ENCODE measurements at places on chromosomes 5 and 9. TPM values are rescaled to one million over a fixed set of nuclear protein-coding genes. Genes with fewer than 3 reads are reported as not detected.

Gene LYSMD3
- 18.0 TPM for total RNA-seq

Gene ZNF608
- 25.3 TPM for total RNA-seq

DNA sequence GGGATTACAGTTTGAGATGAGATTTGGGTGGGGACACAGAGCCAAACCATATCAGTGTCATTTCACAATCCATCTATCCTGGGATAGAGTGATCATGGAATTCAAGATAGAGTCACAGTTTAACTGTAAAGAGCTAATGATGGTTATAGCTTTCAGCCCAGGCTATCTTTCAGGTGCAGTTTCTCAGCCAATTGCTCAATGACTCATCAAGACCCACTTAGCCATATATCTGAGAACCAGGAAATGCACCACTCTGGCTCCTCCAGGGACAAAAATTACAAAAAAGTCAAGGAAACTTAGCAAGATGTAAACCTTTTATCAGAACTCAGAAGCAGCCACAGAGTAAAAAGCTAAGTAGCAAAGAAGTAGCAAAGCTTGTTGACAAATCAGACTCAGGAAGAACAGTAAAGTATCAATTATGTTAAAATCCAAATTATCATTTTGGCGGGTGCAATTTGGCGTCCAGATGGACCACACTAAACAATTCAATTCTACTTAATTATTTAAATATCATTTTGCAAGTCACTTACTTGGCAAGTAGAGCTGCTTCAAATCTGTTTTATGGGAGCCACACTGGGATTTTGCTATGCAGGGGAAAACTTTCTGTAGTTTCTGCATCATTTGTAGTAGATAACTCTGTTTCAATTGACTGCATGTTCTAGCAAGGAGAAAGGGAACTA, 169.4 kb downstream of the TLE1 start:
- no peaks in the 10 kb centered on the region for H3K4me1 ChIP-seq
- H3K27ac ChIP-seq, result no peak overlapping the region
- no peak overlapping the region for H3K4me3 ChIP-seq
- no peak for DNase-seq

Gene CKMT2
- total RNA-seq, result 25.4 TPM

- H3K36me3 ChIP-seq, result no peaks in the 10 kb centered on the region
- peak overlapping the region; percentile 49 for H3K27ac ChIP-seq
- no peaks in the 10 kb centered on the region for H3K4me1 ChIP-seq
- no peak overlapping the region for H3K4me3 ChIP-seq
Observed at GRCh38 chr5:61423487-61424145, 91.6 kb downstream of the ZSWIM6 start.

DNA sequence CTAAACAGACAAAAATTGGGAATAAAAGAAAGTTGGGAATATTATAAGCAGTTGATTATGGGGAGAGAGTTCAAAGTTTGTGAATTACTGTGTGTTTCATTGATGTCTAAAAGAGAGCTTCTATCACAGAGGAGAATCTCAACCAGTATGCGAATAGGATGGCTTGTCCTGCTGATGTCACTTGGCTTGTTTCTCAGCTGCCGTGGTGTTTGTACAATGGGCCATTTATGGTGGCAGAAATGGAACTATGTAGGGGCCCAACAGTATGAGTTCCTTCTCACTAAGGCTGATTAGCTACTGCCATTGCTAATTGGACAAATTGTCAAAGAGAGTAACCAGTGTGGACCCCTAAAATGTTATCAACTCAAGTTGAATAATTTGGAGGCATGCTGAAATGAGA, 103.9 kb downstream of the ST8SIA4 start:
- no peaks in the 10 kb centered on the region for H3K27me3 ChIP-seq
- H3K36me3 ChIP-seq, result no peaks in the 10 kb centered on the region
- no peak for DNase-seq

Gene TMEM174
- not detected for total RNA-seq

DNA sequence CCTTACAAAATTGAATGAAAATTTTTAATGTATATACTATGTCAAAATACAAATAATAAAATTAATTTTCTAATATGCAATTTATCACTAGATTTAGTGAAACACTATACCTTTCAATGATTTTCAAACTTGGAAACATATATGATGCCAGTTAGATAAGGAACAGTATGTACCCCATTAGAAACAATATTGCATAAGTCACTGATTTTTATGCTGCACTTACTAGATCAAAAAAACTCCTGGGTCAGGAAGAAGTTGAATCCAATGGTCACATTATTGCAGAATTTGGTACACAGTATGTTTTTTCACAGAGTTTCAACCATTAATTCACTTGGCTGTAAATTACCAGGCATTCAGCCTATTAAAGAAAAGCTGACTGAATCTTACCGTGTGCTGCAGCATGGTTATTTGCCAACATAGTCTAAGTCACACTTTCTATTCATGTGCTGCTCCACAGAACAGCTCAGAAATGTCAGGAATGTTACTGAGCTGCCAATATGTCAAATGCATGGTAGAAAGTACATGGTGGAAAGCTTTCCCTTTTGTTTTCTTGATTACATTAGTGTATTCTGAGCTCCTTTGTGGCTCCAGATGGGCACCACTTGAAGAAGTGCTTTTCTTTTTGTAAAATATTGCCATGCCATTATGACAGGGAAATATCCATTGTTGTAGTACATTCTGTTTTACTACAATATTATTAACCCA, 9.9 kb upstream of the PRR16 start:
- H3K27me3 ChIP-seq, result no peaks in the 10 kb centered on the region
- H3K36me3 ChIP-seq, result no peaks in the 10 kb centered on the region
- H3K4me1 ChIP-seq, result no peaks in the 10 kb centered on the region

DNA sequence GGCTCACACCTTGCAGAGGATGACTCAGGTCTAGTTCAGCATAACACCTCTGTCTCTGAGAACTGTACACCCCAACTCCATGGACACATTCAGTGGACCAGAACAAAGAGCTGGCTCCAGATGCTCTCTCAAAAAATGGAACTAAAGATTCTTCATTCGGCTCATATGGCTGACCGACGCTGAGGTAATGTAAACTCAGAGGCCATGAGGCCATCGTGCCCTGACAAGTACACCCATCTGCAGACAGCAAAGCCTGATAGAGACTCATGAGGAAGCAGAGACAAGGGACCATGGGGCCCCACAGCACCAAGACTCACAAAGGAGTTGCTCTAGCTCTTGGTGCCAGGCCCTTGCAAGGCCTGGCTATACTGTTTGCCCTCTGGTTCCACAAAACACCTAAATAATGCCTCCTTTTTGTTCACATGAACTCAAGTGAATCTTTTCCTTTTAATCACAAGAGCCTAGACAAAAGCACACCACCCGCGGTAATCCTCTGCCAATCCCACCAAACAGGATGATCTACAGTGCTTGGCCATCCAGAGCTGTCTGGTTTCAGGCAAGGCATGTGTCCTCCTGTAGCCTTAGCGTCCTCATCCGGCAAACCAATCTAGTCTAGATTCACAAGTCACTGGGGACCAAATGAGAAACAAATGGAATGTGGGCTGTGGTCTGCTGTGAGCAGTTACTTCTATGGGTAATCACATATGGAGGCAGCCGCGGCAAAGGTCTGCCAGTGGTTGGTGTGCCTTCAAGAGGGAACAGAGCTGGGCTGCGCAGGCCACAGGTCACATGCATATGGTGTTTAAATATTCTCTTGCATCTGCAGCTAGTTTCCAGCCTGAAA, 22.7 kb downstream of the MED27 start:
- no peak overlapping the region for H3K27ac ChIP-seq
- no peak overlapping the region for H3K4me3 ChIP-seq
- DNase-seq, result no peak
- H3K36me3 ChIP-seq, result no peaks in the 10 kb centered on the region
- no peaks in the 10 kb centered on the region for H3K4me1 ChIP-seq

DNA sequence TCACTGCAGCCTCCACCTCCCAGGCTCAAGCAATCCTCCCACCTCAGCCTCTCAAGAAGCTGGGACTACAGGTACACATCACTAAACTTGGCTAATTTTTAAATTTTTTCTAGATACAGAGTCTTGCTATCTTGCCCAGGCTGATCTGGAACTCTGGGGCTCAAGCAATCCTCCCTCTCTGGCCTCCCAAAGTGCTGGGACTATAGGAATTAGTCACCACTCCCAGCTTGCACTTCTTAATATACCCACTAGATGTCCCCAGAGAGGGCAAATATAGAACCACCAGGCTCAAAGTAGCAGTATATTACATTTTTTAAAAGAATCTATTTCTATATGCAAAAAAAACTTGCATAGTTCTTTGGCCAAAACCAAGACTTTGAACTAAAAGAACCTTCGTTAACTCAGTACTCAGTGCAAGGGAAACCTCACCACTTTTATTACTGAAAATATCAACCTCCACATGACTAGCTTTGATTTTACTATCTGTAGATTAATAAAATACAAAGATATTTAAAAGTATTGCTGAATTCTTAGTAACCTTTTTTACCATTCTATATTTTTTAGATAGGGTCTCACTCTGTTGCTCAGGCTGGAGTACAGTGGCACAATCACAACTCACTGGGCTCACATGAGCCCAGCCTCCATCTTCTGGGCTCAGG, 25.8 kb upstream of the HSD17B3 start:
- H3K27ac ChIP-seq, result no peak overlapping the region
- no peak overlapping the region for H3K4me3 ChIP-seq
- no peaks in the 10 kb centered on the region for H3K27me3 ChIP-seq
- no peaks in the 10 kb centered on the region for H3K36me3 ChIP-seq
- no peaks in the 10 kb centered on the region for H3K4me1 ChIP-seq

- no peaks in the 10 kb centered on the region for H3K4me1 ChIP-seq
- H3K27ac ChIP-seq, result no peak overlapping the region
- no peaks in the 10 kb centered on the region for H3K27me3 ChIP-seq
- H3K36me3 ChIP-seq, result no peaks in the 10 kb centered on the region
- no peak for DNase-seq
- no peak overlapping the region for H3K4me3 ChIP-seq
Observed at GRCh38 chr5:136109453-136110135, 23.1 kb upstream of the SMAD5 start.

GRCh38 chr9:83266331-83266665, 203.4 kb upstream of the RASEF start:
- no peaks in the 10 kb centered on the region for H3K36me3 ChIP-seq
- H3K4me3 ChIP-seq, result no peak overlapping the region
- H3K4me1 ChIP-seq, result no peaks in the 10 kb centered on the region
- no peak for DNase-seq
- H3K27ac ChIP-seq, result no peak overlapping the region
- no peaks in the 10 kb centered on the region for H3K27me3 ChIP-seq

DNA sequence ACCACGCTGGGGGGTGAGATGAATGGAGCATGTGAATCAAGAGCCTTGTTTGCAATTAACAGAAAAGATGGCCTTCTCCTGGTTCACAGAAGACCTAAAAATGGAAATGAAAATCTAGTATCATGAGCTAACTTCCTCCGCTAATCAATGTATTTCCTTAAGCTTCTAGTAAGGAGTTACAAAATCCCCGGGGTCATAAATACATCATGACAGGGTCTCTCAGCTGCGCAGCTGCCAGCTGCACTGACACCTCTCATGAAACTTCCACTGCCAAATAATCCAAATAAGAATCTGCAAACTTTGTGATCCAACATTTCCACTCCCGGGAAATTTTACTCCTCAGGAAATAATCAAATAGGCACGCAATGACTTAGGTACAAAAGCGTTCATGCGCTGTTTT, 11.9 kb downstream of the MYO10 start:
- no peak overlapping the region for H3K27ac ChIP-seq
- H3K36me3 ChIP-seq, result no peaks in the 10 kb centered on the region
- no peak overlapping the region for H3K4me3 ChIP-seq
- no peak for DNase-seq

DNA sequence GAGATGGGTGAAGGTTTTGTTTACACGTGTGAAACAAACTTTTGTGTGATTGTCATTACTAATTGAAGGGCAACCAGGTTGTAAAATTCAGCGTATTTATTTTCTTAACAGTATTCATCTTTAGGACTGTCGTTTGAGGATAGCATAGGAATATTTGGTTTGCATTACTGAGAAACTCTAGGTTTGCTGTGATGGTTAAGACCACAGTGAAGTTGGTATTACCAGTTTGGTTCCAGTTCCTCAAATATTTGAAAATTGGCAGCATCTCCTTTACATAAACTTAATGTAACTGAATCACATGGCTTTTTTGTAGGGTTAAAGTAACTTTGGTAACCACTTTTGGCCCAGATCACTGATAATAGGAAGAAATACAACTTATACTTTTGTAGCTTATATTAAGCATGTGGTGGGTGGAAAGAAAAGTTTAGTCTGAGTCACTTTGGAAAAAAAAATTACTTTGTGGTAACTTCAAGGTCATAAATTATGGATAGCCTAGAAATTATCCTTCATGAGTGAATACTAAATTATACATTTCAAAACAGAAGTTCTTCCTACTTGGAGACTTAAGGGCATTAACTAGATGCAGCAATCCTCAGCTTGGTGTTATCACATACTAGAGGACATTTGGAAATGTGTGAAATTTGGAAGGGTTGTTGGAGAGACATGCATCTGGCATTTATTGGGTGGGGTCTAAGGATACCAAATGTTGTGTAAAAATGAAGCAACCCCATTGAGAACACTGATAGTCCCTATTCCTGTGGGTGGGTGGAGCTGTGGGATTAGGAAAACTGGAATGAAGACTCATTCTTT, 33.9 kb downstream of the G3BP1 start:
- H3K36me3 ChIP-seq, result peaks cover 10% of the 10 kb centered on the region
- H3K4me1 ChIP-seq, result no peaks in the 10 kb centered on the region
- no peak overlapping the region for H3K27ac ChIP-seq
- H3K4me3 ChIP-seq, result no peak overlapping the region

DNA sequence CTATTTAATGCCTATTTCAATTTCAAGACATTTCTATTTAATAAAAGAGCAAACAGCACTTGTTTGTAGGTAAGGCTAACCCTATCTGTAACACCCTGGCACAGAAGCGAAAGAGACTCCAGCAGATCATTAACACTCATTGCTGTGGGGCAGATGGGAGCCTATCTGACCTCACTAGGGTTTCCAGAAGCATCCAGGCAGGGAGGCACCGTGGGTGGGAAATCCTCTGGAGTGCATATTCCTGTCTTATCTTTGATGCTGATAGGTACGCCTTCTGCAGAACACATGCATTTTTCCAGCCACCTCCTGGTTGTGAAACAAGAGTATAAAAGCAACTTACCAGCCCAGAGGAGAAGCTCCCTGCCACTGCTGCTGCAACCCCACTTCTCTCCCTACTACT, 233.7 kb downstream of the GLIS3 start:
- H3K4me3 ChIP-seq, result no peak overlapping the region
- no peaks in the 10 kb centered on the region for H3K27me3 ChIP-seq
- H3K36me3 ChIP-seq, result no peaks in the 10 kb centered on the region
- H3K4me1 ChIP-seq, result no peaks in the 10 kb centered on the region

DNA sequence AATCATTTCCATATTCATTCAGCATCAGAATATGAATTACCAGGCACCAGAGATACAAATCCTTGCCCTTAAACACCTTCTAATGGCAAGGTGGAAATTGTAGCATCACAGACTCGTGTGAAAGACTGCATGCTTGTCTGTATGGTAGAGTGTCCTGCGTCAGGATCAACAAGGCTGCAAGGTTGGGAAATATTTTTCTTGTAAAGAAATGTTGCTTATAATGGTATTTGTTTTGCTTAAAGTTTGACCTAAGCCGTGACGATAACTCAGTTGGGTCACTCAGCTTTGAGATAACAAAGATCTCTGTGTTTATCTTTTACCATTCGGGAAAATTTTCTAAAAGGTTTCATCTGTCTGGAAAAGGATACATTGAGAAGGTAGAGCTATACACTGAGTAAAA, 87.6 kb downstream of the BASP1 start:
- no peaks in the 10 kb centered on the region for H3K4me1 ChIP-seq
- no peak overlapping the region for H3K4me3 ChIP-seq
- H3K36me3 ChIP-seq, result no peaks in the 10 kb centered on the region
- H3K27me3 ChIP-seq, result no peaks in the 10 kb centered on the region
- no peak for DNase-seq
- H3K27ac ChIP-seq, result peak overlapping the region; percentile 84

All from prostate gland (tissue), 2 donors.